ENCODE measurements at places on chromosomes 12 and 14.

- DNase-seq, result no peak
These were observed 27.8 kb downstream of the AACS start for GRCh38 chr12:125092872-125093680.

DNA sequence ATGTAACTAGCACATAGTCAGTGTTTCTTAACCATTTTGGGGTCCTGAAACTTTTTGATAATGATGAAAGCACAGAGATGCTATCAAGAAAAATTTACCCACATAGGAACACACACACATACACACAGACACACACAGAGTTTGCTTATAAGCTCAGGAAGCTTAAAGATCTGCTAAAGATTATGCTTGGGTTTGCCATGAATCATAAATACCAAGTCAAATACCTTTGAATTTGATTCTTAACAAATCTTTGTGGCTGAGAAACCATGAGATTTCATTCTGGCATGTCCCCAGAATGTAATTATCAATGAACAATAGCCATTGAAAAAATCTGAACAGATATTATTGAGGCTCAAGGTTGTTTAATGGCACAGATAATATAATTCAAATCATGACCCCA is 89.2 kb downstream of the NTS start:
- DNase-seq, result no peak

DNA sequence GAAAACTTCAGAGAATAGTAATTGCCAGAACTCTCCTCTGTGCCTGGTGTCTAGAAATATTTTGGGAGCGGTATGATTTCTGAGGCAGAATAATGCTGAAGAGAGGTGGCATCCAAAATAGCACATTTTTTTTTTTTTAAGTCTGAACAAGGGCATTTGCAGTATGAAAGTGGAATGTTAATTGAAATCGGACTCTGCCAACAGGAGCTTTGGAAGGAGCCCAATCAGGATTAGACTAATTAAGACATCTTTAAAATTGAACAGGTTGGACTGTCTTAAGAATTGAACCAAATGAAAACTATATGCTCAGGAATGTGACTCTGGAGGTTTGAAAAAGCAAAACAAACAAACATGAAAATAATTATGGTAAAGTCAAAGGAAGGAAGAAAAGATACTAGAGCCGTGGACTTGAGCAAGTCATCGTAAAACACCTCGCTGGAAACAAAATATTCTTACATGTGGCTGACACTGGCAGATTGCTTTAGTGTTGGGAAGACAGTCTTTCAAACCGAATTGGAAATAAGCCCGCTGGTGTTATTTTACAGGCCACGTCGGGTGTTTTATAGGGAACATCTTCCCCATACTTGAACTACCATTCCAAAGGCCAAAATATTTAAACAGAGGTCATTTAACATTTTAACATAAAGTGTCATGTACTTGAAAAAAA is 436.3 kb downstream of the VRK1 start:
- DNase-seq, result no peak

GRCh38 chr12:12263909-12264308 is 2.9 kb downstream of the LRP6 start:
- no peak for DNase-seq

GRCh38 chr14:99592933-99593753 is 10.9 kb downstream of the CCDC85C start:
- no peak for DNase-seq

DNA sequence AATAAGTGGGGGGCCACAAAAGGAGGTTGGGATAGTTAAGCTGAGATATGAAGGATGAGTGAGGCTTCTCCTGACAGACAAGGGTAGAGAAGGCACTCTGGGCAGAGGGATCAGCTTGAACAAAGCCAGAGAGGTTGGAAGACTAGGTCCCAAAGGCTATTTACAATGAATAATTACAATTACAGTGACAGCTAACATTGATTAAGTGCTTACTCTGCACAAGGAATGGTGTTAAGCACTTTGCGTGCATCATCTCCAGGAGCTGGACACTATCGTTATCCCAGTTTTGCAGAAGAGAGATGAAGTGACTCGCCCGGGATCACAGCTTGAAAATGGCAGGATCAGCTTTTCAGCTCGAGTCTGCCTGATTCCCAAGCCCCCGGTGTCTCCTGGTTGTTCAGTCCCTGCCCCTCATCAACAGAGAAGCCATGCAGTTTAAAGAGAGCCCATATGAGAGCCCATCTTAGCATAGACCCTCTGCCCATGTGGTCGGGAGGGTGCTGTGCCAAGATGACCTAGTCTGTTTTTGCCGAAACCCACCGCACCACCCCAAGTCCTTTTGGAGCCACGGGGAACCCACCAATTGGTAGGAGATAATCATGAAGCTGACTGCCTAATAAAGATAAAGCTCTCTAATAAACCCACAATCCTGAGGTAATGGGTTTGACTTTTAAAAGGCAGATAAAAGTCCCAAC is 89.9 kb upstream of the HSPB8 start:
- no peak for DNase-seq

GRCh38 chr12:26870491-26871419 is 37.8 kb upstream of the ITPR2 start:
- DNase-seq, result no peak

GRCh38 chr12:57782243-57782607 is 362 bp upstream of the TSFM start:
- no peak for DNase-seq

GRCh38 chr12:89959179-89959578 is 250.5 kb upstream of the ATP2B1 start:
- DNase-seq, result no peak

DNA sequence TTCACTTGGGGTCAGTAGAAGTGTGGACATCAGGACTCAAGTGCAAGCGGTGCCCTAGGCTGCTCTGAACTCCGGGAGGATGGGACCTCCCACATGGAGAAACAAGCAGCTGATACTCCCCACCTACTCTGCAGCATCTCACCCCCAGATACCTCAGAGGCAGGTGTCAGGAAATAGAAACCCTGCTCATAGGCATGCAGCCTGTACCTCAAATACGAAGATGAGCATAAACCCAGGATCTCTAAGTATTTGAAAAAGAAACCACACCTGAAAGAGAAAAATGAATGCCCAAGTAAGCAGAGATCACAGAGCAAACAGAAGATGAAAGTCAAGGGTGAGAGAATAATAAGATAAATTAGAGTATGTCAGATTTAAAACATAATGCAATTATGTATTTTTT is 75.6 kb upstream of the WSCD2 start:
- DNase-seq, result no peak

GRCh38 chr12:56661979-56662638 is 16.3 kb upstream of the ATP5F1B start:
- DNase-seq, result no peak

GRCh38 chr14:101031186-101031585 is 127.7 kb upstream of the RTL1 start:
- DNase-seq, result no peak

GRCh38 chr14:56821805-56822610 is 11.7 kb upstream of the OTX2 start:
- DNase-seq, result no peak

DNA sequence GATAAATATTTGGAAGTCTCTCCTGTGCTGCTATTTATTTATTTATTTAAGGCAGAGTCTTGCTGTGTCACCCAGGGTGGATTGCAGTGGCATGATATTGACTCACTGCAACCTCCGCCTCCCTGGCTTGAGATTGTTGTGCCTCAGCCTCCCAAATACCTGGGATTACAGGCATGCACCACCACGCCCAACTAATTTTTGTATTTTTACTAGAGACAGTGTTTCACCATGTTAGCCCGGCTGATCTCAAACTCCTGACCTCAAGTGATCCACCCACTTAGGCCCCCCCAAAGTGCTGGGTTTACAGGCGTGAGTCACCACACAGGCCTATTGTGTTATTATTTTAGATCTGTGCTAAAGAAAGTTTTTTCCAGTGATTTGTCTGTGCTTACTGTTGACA is 225.2 kb downstream of the CCER1 start:
- DNase-seq, result no peak

- DNase-seq, result no peak
These were observed 27.4 kb upstream of the KLRB1 start for GRCh38 chr12:9634969-9635754.

DNA sequence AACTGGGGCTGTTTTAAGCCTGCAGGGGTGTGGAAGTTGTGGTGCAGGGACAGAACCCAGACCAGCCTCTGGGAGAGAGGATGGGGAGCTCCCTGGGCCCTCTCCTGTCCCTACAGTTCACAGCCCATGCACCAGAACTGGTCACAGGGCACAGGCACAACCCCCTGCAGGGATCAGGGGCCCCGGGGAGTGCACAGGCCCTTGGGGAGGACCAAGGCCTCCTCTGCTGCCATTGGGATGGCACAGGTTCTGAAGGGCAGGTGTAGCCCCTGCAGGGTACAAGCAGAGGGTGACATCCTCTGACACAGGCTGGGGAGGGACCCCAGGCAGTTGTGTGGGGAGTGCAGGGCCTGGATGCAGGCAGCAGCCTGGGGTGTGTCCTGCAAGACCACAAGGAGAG is 66.4 kb upstream of the SFSWAP start:
- no peak for DNase-seq

DNA sequence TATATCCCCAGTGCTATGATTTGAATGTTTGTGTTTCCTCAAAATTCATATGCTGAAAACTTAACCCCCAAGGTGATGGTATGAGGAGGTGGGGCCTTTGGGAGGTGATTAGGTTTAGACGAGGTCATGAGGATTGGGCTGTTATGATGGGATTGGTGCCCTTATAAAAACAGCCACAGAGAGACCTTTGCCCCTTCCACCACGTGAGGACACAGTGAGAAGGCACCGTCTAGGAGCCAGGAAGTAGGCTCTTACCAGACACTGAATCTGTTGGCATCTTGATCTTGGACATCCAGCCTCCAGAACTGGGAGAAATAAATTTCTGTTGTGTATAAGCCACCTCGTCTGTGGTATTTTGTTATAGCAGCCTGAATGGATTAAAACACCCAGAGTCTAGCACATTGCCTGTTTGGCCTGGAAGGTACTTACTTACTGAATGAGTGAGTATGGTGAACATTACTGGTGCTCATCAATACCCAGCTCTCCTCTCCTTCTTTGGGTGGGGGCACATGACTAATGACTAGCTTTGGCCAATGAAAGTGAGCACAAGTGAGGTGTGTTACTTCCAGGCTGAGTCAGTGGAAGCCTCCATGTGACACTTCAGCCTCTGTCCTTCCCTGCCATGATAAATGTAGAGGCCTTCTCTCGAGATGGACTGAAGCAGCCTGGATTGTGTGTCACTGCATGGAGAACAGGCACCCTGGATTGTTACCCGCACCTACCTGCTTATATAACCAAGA is 72.4 kb upstream of the CHST11 start:
- DNase-seq, result no peak

DNA sequence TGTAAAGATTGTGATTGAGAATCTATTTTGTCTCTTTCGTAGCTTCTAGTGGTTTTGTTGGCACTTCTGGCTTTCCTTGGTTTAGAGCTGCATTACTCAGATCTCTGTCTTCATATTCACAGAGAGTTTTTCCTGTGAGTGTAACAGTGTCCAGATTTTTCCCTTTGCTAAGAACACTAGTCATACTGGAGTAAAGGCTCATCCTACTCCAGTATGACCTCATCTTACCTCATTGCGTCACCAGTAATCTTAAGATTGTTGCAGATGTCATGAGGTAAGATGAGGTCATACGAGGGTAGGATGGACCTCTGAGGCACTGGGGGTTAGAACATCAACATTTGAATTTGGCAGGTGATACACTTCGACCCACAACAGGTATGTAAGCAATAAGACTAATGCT is 461.2 kb downstream of the FLRT2 start:
- DNase-seq, result no peak

DNA sequence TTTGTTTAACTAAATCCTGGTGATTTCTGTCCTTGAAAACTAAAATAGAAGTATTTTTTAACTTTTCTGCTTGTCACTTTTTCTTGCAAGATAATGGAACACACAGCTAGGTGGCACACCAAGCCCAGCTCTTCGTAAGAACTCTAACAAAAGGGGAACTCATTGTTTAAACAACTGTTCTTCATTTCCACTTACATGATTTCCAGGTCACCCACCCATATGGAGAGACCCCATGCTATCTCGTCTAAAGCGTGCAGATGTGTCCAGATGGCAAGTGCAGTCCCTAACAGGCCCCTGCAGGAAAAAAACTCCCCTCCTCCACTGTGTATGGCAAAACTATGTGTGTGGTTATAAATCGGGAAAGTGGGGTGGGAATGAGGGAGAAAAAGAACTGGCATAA is 43.3 kb upstream of the NT5DC3 start:
- DNase-seq, result no peak

GRCh38 chr12:108029051-108029835 is 99.8 kb upstream of the WSCD2 start:
- no peak for DNase-seq

DNA sequence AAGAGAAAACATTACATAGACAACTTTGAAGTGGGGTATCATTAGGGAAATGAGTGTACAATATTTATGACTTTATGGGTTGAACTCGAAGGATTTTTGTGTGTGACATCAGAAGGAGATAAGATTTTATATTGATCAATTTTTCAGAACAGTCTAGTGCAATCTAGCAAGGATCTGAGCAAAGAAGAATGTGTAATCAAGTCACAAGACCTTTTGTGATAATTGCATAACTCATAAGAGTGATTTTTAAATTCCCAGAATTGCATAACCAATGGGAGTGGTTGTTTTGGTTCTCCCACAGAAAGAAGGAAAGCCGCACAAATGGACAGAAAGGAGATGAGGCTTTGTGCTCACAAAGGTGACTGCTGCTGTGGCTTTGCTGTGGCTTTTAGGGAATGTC is 441.8 kb upstream of the FLRT2 start:
- DNase-seq, result no peak

- no peak for DNase-seq
These were observed 12.0 kb downstream of the COA8 start for GRCh38 chr14:103574707-103575285.

DNA sequence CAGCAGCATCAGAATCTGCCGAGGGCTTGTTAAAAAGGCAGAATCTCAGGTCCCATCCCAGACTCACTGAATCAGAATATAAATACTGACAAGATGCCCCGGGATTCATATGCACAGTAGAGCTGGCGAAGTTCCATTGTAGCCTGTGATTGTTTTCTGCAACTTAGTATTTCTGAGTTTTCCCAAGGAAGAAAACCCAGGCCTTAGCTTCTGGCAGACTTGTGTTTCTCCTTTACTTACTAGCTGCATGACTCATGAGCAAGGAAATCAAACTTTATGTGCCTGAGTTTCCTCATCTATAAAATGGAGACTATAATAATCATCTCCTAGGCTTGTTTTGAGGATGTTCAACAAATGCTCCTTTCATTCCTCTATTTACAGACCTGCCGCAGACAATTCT is 278.5 kb upstream of the PLEKHG7 start:
- no peak for DNase-seq

GRCh38 chr12:8637666-8638065 is 25.0 kb downstream of the MFAP5 start:
- no peak for DNase-seq
